ENCODE measurements at places on chromosomes 2 and 18.

DNA sequence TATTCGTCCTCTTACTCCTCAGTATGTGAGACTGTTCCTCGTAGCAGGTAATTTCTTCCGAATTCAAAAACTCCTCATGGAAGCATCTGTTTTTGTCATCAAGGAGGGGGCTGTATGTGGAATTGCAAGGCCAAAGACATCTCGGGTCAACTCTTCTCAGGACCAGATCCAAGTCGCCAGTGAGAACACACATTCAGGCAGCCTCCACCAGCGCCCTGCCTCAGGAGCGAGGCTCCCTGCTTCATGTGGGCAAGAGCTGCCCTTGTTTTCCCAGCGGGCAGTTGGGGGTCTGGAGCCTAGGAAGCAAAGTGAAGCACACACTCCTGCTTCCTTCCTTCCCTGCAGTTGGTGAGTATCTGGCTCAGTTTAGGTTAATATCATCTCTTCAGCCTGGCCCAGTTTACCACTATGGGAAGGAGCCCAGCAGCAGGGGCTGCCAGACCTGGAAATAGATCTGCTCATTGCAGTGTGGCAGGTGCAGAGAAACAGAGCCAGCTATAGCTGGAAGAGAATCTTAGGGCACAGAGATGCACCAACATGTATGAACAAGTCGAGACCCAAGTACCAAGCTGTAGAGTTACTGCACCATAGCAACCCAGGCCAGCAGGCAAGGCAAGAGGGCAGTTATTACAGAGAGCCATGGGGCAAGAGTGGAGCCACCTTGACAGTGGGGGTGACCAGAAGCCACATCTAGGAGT lies 25.3 kb downstream of the TMEM127 start:
- peak; percentile 46 for DNase-seq

GRCh38 chr18:74818516-74819175 lies 221.0 kb downstream of the ZNF407 start:
- DNase-seq, result no peak

DNA sequence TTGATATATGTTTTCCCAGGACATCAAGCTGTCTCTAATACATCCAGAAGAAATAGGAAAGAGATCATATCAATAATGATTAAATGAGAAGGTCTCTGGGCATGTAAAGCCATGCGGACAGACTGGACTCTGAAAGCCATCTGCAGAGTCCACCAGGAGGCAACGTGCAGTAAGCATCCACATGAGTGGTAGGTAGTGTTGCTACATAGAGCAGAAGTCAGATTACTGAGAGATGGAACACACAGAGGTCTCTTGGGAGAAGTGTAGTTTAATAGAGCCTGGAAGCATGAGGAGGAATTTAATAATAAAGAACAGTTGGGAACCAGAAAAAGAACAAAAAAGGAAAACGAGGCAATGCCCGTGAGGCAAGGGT lies 758.1 kb upstream of the DDX18 start:
- DNase-seq, result no peak

GRCh38 chr2:153819501-153819900 lies 52.2 kb upstream of the GALNT13 start:
- DNase-seq, result no peak

DNA sequence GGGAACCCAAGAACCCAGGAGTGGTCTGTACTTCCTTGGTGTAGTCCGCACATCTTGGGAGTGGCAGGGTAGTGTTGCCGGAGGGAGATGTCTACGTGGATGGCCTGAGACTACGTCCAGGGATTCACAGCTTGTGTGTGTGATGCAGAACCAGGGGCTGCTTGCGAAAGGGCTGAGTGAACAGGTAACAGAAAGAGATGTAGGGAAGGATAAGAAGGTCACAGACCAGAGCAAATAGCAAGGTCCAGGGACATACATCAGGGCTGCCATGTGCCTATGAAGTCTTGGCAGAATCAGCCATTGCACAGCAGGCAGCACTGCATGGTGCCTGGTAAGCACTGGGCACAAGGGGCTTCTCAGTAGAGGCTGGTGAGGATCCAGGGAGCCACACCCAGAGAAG lies 68.7 kb downstream of the TSPYL6 start:
- no peak for DNase-seq

- DNase-seq, result no peak
Measured at GRCh38 chr2:43311276-43311675, 84.9 kb upstream of the ZFP36L2 start.

DNA sequence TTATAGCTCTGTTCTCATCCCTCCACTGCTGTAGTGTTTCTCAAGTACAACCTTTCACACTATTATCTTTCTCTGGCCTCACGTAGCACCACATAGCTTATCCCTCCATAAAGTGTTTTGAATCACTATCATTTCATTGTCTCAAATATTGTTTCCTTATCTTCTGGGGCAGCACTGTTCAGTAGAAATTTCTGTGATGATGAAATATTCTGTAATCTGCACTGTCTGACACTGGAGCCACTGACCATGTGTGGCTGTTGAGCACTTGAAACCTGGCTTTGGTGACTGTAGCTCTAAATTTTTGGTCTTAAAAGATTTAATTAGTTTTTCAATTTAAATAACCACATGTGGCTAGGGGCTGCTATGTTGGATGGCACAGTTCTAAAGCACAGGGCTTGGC lies 78.9 kb downstream of the CPS1 start:
- no peak for DNase-seq

DNA sequence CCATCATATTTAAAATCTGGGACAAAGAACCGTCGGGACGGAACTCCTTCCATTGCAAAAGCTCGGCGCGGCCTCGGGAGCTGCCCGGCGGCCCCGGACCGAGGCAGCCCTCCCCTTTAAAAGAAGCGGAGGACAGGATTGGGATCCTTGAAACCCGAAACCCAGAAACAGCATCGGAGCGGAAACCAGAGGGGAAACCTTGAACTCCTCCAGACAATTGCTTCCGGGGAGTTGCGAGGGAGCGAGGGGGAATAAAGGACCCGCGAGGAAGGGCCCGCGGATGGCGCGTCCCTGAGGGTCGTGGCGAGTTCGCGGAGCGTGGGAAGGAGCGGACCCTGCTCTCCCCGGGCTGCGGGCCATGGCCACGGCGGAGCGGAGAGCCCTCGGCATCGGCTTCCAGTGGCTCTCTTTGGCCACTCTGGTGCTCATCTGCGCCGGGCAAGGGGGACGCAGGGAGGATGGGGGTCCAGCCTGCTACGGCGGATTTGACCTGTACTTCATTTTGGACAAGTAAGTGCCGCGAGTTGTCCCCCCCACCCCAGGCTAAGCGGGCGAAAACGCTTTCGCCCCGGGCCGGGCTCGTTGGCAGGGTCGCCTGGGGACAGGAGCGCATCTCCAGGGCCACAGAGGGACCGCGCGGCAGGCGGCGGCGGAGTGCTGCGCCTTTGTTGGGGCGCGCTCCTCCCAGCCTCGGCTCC lies at the start of gene ANTXR1:
Gene ANTXR1 (plus strand): TSS at position 38 of the 698 bp plus-strand sequence. CDS start 321 bp downstream, at position 359.
- peak; percentile 83 for DNase-seq

GRCh38 chr2:120149406-120149805 lies 73.8 kb downstream of the TMEM185B start:
- no peak for DNase-seq

- no peak for DNase-seq
Measured at GRCh38 chr2:98669675-98670074, 61.3 kb downstream of the MGAT4A start.

DNA sequence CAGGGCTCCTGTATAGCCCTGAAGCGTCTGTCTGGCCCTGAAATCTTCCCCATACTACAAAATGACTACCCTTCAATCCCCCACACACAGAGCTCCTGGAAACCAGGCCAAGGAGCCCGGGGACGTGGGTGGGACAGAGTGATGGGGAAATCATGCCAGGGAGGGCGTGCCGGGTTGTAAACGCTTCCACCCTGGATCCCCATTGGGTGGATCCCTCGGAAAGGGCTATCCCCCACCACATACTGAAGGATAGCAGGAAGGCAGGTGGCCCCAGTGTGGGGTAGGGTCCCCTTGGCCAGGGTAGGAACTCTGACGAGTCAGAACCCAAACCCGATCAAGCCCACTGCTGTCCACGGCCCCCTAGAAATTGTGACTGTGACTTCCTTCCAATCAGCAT lies 91.7 kb downstream of the INHBB start:
- no peak for DNase-seq

- DNase-seq, result no peak
Measured at GRCh38 chr2:31032475-31032874, 105.8 kb downstream of the GALNT14 start.

DNA sequence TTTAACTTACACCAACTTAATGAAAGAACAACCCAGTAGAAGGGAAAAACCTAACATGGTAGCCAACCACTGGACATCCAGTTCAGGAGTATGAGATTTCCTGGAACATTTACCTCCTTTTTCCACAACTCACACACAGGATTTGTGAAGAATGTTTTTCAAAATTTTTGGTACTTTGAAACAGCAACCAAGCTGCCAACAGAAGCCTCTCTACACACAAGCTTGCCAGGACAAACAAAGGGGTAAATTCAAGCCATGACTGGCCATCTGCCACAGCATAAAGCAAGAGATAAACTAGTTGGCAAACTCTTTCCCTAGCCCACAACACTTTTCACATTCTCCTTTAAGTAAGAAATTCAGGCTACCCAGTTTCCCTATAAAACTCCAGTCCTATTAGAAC lies 21.4 kb downstream of the MGAT4A start:
- DNase-seq, result no peak

- no peak for DNase-seq
Measured at GRCh38 chr2:31148514-31148913, 10.3 kb upstream of the GALNT14 start.

- peak; percentile 85 for DNase-seq
Measured at GRCh38 chr2:134148843-134149472, 104.9 kb upstream of the MGAT5 start.

DNA sequence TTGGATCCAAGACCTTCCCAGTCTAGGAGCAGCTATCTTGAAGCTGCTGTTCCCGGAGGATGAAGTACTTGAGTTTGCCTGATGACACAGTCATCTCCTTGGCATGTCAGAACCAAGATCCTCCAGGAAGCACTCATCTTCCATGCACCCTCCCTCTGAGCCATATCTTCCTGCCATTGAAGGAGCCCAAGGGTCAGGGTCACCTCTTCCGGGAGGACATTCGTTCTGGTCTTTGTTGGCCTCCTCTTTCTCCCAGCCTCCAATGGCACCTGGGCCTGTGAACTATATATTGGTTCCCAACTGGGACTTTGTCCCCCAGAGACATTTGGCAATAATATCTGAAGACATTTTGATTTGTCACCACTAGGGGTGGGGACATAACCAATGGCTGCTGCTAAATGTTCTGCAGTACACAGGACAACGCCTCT lies 4.2 kb upstream of the MYO7B start:
- DNase-seq, result no peak

DNA sequence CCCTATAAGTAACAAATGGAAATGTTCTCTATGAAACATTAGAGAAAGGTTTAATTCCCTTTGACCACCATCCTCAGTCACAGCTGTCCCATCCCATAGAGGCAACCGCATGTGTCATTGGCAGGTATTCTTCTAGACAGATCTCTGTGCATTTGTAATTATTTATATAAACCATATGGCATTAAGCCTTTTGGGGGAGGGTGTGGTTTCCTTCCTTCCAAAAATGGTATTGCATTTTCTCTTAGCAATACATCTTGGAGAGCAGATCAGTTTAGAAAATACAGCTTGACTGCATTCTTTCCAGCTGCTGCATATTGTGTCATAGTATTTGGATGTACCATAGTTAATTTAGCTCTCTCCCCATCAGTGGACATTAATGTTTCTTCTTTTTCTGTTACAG lies 57.7 kb downstream of the LCLAT1 start:
- peak; percentile 20 for DNase-seq

GRCh38 chr2:8790739-8791162 lies 46.7 kb downstream of the KIDINS220 start:
- no peak for DNase-seq

GRCh38 chr2:17520761-17521160 lies 2.5 kb upstream of the RAD51AP2 start:
- DNase-seq, result no peak

GRCh38 chr2:143415571-143415970 lies 286.4 kb downstream of the ARHGAP15 start:
- DNase-seq, result no peak

GRCh38 chr2:8022908-8023640 lies 658.8 kb upstream of the ID2 start:
- no peak for DNase-seq

DNA sequence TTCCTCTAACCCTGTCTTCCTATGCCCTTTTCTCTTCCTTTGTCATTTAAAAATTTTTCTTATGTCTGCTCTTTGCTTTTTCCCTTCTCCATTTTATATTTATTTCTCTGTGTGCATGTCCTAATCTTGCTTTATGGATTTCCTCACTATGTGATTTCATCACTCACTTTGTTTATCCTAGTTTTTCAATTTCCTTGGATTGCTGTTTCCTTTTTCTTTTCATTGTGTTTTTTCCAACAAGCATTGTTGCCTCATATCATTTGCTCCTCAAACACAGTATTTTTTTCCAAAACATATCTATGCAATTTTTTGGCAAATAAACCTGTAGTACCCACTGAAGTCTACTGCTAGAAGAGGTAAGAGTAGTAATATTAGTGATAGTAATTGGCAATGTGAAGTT lies 67.4 kb upstream of the PNPT1 start:
- DNase-seq, result no peak

DNA sequence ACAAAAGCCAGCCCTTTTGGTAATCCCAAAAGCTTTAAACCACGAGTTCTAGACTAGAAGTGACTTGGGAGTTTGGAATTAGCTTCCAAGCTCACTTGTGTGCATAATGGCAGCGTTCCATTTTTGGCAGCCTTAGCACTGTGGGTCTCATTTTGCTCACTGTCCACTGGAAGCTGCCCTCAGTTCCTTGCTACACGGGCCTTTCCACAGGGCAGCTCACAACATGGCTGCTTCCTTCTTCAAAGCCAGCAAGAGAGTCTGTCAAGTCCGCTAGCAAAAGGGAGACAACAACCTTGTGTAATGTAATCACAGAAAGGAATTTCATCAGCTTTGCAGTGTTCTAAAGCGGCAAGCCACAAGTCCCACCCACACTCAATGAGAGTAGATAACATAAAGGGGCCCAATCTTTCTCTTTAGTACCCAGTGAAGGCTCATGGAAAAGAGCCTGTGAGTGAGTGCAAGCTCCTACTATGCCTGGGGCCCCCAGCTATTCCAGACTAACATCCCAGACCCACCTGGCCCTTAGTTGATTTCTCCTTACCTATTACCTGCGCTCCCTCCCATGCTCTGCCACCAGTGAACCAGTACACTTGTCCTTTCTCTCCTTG lies 239.7 kb upstream of the FBXO11 start:
- no peak for DNase-seq

DNA sequence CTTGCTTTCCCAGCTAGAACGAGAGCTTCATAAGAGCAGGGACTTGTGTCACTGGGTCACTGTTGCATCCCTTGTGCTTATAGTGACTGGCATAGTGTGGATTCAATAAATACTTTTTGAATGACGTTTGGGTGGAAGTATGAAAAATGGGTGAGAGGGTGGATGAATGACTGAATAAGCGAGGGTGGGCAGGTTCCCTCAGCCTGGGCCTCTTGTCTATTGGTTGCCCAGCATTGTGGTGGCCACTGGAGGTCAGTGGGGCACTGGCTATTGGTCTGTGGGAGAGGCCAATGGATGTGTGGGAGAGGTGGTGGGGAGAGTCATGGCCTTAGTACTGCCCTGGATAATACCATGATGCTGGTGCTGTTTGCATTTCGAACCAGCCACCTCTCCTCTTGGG lies 93.8 kb upstream of the SKOR2 start:
- DNase-seq, result no peak

All from NCI-H2171 (cell line).